ENCODE measurements at places on chromosomes 3 and 15.

DNA sequence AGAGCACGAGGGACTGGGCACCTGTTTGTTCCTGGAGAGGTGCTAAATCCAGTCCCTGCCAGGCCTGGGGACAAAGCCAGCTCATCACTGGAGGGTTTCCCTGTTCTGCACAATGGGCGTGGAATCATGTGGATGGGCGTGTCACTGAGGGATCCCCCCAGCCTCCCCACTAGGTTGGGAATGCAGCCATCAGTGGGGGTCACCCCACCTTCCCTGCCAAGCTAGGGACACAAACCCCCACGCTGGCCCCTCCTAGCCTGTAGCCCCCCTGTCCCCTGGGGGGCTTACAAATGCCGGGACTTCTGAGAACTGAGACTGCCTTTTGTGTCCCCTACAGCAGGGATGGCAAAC is 61.9 kb downstream of the NSMCE3 start:
- DNase-seq: no peak

GRCh38 chr3:135178566-135178965 is 383.5 kb downstream of the EPHB1 start:
- no peak for DNase-seq

DNA sequence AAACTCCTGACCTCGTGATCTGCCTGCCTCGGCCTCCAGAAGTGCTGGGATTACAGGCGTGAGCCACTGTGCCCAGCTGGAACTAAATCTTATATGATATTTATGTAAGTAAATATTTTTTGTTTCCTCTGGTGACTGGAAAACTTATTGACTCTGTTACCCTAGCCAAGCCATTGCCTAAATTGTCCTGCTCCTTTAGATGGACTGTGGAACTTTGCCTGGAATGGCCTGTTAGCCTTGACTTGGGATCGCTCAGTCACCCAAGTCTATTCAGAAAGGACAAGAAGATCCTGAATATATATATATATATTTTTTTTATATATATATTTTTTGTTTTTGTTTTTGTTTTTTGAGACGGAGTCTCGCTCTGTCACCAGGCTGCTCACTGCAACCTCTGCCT is 113.9 kb downstream of the PDE8A start:
- no peak for DNase-seq

DNA sequence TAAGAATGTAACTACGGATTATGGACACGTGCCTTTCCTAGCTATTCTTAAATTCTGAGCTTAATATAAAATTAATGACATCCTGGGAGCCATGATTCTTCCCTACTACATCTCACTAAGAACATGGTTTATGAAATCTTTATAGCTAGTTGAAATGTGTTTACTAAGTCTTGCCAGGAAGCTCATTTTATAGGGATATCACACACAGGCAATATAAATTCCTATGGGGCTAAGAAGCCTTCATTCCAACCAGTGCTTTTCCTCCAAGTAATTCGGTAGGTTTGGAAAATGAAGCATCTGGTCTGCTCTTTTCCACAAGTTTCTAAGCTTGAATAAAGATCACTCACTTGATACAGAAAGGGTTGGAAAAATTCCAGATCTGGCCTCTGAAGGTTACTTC is 802.6 kb downstream of the FHIT start:
- DNase-seq: no peak

Data from fibroblast of gingiva (primary cell).